ENCODE measurements at places on chromosomes 7 and 10.
A peak's percentile ranks its signal among the peaks of the same experiment; 100 is the strongest.

DNA sequence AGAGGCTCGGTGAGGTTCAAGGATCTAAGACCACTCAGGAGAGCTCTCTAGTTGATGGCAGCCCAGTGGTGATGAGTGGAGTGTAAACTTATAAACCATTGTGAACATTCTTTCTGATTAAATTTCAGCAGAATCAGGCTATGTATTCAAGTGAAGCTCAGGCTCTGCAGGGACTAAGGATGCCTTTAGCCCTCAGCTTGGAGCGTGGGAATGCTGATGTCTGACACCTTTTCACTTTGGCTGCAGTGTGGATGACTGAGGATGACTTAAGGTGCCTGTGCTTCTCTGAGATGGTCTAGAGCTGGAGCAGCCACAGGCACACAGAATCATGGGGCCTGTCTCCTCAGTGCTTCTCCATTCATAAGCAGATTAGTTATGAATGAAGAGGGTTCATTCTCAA is 150.4 kb downstream of the SORCS3 start:
- no peak for DNase-seq

GRCh38 chr7:77575187-77575586 is 38.1 kb downstream of the PTPN12 start:
- DNase-seq = no peak

GRCh38 chr7:7099584-7100014 is 82.7 kb upstream of the C1GALT1 start:
- DNase-seq = no peak

GRCh38 chr10:75058161-75058560 is 53.3 kb upstream of the SAMD8 start:
- no peak for DNase-seq

DNA sequence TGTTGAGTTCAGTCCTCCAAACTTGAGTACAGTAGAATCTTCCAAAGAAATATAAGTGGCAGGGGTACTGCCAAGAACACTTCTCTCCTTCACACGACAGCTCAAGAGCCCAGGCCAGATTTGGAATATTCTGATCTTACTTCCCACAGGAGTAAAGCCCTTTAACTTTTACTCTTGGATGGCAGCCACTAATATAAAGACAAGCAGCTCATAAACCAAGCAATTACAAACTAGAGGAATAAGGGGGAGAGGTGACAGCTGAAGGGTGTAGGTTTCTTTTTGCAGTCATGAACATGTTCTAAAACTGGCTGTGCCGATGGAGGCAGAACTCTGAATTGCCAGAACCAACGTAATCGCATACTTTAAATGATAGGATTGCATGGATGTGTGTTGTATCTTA is 74.8 kb downstream of the SVIL start:
- no peak for DNase-seq

DNA sequence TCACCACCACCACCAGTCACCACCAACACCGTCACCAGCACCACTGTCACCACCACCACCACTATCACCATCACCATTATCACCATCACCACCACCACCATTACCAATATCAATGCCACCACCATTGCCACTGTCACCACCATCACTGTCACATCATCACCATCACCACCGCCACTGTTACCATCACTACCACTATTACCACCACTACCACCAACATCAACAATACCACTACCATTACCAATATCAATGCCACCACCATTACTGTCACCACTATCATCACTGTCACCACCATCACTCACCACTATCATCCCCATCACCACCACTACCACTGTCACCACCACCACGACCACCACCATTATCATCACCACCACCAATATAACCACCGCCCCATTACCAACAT is 14.0 kb upstream of the DENND2A start:
- no peak for DNase-seq

DNA sequence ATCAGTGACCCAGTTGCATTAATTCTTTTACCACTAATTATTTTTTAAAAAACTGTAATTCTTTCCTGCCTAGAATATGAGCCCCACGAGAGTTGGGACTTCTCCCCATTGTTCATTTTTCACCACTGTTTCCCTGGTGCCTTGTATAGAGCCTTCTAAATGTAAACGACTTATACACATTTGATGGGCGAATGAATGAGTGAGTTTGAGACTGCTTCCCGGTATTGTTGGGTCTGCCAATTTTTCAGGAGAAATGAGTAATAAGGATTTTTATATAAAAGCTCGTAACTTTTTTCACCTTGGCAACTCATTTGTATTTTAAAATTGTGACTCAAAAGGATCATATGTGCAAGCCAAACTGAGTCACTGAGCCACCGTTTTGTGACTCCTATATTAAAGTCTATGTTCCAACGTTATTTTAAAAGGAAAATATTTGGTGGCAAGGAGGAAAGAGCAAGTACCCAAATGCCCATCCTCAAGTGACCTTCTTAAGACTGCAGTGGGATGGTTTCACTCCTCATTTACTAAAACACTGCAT is 621.3 kb downstream of the KCNMA1 start:
- no peak for DNase-seq

GRCh38 chr7:149496642-149497391 is 792 bp downstream of the ZNF746 start:
- peak; percentile 41 for DNase-seq

DNA sequence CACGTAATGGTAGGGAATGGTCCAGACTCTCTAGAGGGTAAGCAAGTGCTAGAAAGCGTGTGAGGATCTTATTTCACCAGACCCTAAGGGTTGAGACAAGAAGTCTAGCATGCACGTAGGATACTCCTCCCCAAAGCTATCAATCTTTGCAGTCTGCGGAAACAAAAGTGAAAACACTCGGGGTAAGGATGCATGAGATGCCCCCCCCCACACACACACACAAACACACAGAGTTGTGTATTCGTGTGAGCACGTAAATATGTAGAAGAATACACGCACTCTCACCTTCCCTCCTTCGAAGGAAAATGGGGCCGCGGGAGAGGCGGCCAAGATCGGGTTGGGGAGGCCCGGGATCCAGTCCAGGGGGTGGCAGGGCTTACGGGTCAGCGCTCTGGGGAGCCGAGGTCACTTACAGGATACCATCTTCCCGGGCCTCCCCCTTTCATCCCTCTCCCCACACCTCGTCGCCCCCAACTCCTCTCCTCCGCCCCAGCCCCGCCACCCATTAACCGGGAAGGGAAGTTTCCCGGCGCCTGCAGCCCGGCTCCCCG is 455 bp downstream of the CUL2 start:
- peak; percentile 10 for DNase-seq

DNA sequence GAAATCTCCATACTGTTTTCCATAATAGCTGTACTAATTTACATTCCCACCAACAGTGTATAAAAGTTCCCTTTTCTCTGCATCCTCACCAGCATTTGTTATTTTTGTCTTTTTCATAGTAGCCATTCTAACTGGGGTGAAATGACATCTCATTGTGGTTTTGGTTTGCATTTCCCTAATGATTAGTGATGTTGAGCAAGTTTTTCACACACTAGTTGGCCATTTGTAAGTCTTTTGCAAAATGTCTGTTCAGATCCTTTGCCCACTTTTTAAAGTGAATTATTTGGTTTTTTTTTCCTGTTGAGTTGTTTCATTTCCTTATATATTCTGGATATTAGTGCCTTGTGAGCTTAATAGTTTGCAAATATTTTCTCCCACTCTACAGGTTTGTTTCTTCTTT is 101.0 kb upstream of the NFE2L3 start:
- no peak for DNase-seq

GRCh38 chr7:153640586-153640985 is 411.6 kb upstream of the DPP6 start:
- no peak for DNase-seq
